ENCODE measurements at places on chromosomes 4 and X.

- DNase-seq: no peak
These were observed 75.9 kb downstream of the QRFPR start for GRCh38 chr4:121304893-121305292.

- DNase-seq: no peak
These were observed 950 bp upstream of the TMEM271 start for GRCh38 chr4:576991-577498.

DNA sequence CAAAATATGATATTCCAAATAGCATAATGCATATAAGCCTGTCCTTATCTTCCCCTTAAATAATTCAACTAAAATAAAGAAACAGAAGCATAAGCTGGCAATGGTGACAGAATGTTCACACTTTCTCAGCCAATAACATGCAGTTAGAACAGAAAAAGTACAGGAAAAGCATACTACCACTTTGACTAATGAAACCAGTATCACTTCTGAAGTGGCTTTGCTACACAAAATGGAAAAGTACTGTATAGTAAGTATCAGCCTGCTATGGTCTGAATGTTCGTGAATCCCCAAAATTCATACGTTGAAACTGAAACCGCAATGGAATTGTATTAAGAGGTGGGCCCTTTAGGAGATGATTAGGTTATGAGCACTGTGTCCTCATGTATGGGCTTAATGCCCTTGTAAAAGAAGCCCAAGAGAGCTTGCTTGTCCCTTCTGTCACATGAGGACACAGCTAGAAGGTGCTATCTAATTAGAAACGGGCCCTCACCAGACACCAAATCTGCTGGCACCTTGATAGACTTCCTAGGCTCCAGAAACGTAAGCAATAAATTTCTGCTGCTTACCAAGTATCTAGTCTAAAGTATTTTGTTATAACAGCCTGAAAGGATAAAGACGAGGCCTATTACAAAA, 102.6 kb downstream of the PRDM5 start:
- DNase-seq: no peak

DNA sequence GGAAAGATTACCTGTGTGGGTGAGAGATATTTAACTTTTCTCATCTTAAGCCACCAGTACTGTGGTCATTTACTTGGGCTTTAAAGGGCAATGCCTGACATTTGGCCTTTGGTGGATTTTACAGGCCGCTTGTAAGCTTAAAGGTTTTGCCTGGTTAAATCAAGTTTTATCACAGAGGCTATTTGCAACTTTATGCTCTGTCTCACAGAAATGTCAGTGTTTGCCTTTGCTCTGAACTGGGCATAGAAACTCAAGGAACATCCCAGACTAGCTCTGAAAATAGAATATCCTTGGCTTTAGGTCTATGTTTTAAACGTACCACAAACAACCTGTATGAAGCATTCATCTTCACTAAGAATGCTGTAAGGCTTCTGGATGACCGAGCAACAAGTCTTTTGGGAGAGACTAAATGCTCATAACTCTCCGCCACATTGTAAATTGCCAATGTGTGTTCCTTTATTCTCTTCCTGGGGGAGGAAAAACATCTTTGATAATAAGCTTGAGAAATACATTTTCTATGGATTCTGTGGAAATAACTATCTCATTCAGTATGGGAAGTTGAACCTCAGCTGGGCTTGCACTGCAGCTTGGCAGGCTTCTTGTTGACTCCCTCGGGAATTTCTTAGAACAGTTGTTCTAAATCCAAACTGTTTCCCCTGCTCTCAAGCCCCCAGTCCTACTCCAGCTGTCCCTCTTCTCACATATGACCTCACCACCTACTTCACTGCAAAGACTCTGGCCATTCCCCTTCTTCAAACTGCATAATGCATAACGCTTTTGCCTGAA, 105.8 kb upstream of the WDR44 start:
- no peak for DNase-seq

GRCh38 chr4:187071946-187072600, 348.4 kb upstream of the FAT1 start:
- no peak for DNase-seq

DNA sequence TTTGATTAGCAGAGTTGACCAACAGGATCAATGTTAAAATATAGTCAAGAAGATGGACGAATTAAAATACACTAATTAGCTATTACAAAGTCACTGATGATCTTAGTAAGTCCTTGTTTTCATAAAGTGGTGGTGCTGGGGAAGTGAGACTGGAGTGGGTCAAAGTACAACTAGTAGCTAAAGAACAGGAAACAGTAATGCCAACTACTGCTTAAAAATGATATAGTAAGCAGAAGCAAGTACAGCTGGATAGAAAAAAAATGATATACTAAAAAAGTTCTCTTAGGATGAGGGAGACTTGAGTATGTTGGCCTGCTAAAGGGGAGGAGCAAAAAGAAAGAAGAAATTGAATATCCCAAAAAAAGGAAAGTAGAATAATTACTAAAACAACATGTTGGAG, 580.8 kb upstream of the FTHL17 start:
- no peak for DNase-seq

- no peak for DNase-seq
These were observed 1.1 kb upstream of the STX18 start for GRCh38 chr4:4542774-4543485.

DNA sequence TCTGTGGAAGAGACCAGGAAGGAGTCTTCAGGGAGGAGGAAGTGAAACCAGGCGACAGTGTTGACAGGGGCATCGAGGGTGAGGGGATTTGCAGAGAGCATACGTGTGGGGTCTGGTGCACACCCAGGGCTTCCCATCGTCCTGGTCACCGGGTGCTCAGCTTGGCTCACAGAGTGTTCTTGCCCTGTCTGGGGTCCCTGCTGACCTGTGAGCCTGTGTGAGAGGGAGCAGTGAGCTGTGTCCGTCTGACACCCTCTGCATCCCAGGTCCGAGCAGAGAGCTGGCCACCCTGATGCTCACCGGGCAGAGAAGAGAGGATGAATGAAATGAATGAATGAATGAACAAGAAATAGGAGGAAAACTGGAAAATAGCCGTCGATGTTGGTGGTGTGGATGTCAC, 46.5 kb downstream of the CPZ start:
- no peak for DNase-seq

GRCh38 chr4:174089711-174090110, 193.8 kb downstream of the FBXO8 start:
- no peak for DNase-seq
